ENCODE measurements at places on chromosomes 16 and 17.

- no peak for DNase-seq
Measured at GRCh38 chr16:82454152-82454551, 172.6 kb upstream of the CDH13 start.

DNA sequence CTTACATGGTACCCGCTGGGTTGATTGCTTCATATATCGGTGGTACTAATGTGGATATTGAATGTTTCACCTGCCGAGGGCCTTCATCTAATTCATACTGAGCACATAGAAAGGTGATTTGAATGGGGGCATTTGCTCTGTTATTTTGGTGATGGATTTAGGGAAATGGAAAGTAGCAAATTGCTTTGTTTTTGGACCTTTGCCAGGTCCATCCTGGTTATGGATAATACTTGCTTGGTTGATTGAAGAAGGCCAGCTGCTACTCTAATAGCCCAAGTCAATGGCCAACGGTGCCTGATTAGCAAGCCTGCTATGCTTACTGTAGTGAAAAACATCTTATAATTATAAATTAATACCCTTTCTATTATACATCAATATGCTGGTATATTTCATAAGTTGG is 253.6 kb downstream of the CDH13 start:
- no peak for DNase-seq

DNA sequence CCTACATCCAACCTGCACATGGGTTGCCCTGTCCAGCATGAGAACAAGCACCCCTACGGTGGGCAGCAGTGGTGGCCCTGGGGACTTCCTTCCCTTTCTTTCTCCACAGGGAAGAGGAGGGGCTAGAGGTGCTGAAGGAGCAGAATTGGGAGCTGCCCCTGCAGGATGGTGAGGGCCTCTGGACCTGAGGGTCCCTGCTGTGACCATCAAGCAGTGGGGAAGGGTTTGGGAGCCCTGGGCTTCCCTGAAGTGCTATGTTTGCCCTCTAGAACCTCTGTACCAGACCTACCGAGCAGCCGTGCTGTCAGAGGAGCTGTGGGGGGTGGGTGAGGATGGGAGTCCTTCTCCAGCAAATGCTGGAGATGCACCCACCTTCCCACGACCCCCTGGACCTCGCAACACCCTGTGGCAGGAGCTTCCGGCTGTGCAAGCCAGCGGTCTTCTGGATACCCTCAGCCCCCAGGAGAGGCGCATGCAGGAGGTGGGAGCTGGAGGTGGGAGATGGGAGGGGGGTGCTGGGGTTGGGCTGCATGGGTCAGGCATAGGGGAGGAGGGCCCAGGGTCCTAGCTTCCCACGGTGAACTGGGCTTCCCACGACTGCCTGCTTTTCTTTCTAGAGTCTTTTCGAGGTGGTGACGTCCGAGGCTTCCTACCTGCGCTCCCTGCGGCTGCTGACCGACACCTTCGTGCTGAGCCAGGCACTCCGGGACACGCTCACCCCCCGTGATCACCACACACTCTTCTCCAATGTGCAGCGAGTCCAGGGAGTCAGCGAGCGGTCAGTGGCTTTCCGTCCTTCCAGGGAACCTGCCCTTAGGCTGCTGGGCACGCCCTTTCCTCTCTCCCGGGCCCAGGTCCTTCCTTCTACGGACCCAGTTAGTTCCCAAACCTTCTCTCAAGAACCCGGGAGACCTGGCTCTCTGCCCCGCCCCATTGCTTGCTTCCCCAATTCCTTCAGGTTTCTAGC is 5.0 kb downstream of the ARHGEF15 start:
- DNase-seq, result no peak

GRCh38 chr17:9004132-9004960 is 17.0 kb upstream of the NTN1 start:
- DNase-seq, result no peak

DNA sequence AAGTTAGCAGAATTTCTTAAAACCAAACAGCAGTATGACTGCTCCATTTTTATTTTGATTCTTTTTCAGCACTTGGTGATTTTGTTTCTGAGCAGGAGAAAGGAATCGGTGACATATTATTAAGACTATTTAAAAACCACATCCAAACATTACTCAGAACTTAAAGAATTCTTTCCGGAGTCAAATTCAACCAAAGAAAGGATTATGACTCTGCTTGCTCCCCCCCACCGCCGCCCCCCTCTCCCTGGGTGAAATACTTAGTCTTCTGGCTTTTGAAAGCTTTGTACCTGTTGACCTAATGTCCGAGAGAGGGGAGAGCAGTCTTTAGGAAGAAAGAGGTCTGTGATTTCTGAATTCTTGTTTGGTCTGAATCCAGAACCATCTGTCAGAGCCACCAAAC is 17.9 kb upstream of the COL1A1 start:
- DNase-seq, result no peak

GRCh38 chr16:85650135-85650843 is 37.2 kb downstream of the GSE1 start:
- no peak for DNase-seq

DNA sequence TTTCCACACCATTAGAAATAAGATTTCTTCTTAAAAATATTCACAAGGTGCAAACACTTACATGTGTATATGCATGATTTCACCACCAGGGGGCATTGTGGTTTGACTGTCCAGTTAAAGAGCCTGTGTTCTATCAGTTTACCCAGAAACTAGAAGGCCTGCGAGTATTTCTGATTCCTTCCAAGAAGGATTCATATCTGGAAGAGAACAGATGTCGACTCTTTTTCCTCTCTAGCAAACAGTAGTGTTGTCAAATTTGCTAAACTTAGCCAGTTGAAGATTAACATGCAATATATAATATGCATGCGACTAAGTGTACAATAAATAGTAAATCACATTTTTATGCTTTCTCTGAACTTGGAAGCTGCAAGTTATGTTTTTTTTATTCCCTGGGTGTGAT is 404.1 kb downstream of the WWOX start:
- peak; percentile 13 for DNase-seq

- DNase-seq, result no peak
Measured at GRCh38 chr17:82876602-82877379, 37.0 kb upstream of the ZNF750 start.

DNA sequence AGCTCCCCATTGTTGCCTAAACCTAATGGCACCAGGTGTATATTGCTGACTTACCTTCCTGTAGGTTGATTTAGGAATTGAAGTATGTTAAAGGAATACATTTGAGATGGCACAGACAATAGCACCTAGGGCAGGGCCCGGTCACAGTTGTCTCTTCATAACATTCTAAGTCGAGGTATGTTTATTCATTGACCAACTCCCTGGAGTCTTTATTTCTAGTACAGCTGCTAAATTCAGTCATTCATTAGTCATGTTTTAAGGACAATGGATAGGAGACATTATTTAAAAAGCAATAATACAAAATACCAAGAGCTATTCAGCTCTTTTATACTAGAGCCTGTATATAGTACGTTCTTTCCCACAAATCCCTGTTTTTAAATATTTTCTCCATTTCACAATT is 369.5 kb upstream of the HSBP1 start:
- DNase-seq, result no peak

DNA sequence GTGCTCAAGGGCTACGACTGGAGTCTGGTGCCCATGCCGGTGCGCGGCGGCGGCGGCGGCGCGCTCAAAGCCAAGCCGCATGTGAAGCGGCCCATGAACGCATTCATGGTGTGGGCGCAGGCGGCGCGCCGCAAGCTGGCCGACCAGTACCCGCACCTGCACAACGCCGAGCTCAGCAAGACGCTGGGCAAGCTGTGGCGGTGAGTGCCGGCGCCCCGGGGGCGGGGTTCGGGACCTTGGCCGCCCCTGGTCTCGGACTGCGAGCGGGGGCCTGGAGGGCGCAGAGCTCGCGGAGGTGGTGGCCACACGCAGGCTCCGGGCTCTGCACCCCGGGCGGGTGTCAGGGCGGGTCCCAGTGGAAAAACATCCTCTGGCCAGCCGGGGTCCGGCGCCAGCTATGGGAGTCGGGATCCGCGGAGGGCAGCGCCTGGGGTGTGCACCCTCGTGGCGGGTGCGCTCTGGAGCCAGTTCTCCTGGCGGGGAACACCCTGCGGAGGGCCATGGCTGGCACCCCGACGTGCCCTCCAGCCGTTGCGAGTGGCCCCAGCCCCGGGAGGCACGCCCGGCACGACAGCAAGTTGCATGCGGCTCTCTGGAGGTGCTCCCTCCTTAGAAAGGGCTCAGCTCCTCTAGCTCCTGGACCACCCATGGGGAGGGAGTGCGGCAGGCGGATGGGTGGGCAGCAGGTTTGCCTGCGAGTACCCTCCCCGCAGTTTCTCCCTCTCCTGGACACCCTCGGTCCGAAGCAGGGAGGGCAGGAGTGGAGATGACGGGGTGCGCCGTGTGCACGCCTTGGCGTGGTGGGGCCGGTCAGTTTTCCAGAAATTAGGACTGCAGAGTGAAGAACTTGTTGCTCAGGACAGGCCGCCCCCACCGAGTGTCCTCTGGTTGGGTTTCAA is 824 bp downstream of the SOX8 start:
- no peak for DNase-seq

- no peak for DNase-seq
Measured at GRCh38 chr16:4052801-4053293, 63.4 kb downstream of the ADCY9 start.

GRCh38 chr17:33234930-33235685 is 58.0 kb downstream of the ASIC2 start:
- no peak for DNase-seq

GRCh38 chr16:57981636-57982035 is 10.7 kb upstream of the CNGB1 start:
- no peak for DNase-seq

DNA sequence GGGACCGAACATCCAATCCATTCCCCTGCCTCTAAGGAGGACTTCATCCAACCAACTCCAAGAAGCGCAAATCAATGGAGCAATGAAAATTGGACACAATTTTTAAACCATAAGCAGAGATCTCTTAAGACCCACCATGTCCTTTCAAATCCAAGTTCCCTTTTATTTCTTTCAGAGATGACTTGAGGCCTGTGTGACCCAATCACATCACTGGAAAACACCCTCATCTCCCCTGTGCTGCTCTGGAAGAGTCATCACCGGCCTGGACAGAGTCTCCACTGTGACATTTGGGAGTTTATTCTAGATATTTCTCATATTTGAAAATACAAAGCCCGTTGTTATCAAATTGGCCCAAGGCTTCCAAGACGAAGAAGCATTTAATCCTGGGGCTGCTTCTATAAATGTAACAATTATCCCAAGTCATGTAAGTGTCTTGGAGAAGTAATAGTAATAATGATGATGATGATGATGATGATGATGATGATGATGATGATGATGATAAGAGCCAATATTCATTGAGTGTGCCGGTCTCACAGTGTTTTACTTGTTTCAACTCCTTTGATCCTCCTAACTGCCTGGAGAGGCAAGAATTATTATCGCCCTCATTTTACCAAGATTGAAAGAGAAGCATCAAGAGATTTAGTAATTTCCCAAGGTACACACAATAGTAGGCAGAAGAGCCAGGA is 72.1 kb downstream of the COPRS start:
- DNase-seq, result no peak

GRCh38 chr16:89052890-89053724 is 40.5 kb upstream of the ACSF3 start:
- no peak for DNase-seq

DNA sequence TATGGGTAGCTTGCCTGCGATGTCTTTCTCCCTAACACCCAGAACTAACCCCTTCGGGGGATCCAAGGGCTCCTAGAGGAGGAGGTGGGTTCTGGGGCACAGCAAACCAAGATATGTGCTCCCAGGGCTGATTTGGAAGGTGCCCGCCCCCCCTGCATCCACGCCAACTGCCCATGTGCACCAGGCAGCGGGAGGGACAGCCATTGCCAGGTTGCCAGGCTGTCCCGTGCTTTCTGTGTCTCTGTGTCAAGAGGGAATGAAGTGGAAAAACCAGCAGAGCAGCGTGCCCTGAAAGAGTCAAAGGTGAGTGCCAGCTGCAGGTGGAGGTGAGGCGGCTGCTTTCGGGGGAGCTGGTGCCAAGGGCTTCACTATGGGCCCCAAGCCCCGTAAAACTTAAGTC is 6.4 kb downstream of the TEKT5 start:
- DNase-seq, result no peak

DNA sequence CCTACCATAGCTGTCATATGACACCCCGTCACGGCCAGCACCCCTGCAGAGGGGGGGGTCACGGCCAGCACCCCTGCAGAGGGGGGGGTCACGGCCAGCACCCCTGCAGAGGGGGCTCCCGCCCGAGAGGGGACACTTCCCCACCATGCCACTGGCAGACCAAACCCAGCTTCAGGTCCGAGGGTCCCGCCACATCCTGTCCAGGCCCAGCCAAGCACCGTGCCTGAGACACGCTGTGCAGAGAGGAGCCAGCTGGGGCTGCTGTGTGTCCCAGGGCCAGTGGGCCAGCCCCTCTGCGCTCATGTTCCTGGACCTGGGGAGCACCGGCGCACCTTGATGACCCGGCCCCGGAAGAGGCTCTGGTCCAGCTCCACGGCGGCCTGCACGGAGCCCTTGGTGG is 1.9 kb downstream of the PABPN1L start:
- no peak for DNase-seq

DNA sequence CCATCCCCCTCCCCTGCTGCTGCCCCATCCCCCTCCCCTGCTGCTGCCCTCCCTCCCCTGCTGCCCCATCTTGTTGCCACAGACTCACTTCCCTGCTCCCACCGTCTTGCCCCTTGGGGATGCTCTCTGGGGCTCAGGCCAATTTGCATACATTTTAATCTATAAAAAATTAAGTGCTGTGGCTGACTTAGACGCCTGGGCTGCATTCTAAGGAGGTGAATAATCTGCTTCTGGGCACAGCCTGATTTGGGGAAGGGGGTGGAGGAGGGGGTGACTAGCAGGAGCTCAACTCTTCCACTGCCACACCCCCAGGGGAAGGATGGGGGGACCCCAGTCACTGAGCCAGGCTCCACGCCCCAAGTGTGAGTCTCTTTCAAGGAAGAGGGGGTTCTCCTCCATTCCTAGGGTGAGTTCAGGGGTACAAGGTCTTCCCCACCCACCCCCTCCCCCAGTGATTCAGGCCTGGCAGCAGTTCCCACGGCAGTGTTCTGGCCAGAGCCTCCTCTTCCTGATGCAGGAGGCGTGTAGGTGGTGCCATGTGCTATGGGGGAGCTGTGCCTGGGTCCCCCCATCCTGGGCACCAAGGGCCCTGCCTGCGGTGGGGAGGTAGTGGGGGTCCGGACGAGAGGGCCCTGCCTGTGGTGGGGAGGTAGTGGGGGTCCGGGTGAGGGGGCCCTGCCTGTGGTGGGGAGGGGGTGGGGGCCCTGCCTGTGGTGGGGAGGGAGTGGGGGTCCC is 5.0 kb downstream of the DPH1 start:
- no peak for DNase-seq

- no peak for DNase-seq
Measured at GRCh38 chr17:73445466-73445865, 133.7 kb upstream of the CDC42EP4 start.

DNA sequence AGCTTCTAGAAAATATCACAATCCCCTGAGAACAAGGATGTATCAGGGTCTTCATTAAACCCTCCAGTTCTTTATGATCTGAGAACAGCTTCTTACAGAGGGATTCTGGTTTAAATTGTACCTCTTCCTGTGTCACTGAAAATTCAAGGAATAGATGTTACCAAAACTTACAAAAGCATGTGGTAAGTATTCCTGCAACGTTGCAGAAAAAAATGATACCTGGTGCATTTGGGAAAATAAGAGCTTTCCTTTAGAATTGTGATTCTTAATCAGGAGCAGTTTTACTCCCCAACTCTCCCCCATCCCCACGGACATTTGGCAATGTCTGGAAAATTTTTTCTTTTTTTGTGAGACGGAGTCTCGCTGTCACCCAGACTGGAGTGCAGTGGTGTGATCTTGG is 7.3 kb downstream of the SLFN14 start:
- no peak for DNase-seq

GRCh38 chr17:49101054-49101534 is 31.5 kb upstream of the B4GALNT2 start:
- DNase-seq, result no peak

- no peak for DNase-seq
Measured at GRCh38 chr16:51161440-51162195, 10.5 kb upstream of the SALL1 start.
